ENCODE measurements at places on chromosomes 1 and 21.
A peak's percentile ranks its signal among the peaks of the same experiment; 100 is the strongest.

GRCh38 chr1:16612332-16613172 is 812 bp downstream of the NBPF1 start:
- peak; percentile 89 for DNase-seq

- DNase-seq, result peak; percentile 55
Measured at GRCh38 chr1:169041366-169041765, 65.1 kb upstream of the ATP1B1 start.

DNA sequence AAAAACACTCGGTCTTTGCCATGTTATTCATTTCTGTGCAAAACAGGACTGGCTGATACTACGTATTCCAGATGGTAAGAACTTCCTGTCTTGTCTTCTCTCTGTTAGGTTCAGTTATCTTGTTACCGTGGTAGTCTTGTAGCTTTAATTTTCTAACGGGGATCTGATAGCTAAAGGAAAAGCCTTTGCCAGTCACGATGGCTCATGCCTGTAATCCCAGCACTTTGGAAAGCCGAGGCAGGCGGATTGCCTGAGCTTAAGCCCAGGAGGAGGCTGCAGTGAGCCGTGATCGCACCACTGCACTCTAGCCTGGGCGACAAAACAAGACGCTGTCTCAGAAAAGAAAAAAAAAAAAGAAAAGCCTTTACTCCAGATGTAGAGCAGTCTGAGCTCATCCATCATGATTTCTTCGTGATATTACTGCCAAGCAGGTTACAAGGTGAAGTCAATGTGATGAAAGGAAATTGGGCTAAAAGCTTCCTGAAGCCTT is 11.1 kb upstream of the MSTO1 start:
- DNase-seq, result peak; percentile 70

- DNase-seq, result no peak
Measured at GRCh38 chr1:59354709-59355337, 57.9 kb downstream of the FGGY start.

DNA sequence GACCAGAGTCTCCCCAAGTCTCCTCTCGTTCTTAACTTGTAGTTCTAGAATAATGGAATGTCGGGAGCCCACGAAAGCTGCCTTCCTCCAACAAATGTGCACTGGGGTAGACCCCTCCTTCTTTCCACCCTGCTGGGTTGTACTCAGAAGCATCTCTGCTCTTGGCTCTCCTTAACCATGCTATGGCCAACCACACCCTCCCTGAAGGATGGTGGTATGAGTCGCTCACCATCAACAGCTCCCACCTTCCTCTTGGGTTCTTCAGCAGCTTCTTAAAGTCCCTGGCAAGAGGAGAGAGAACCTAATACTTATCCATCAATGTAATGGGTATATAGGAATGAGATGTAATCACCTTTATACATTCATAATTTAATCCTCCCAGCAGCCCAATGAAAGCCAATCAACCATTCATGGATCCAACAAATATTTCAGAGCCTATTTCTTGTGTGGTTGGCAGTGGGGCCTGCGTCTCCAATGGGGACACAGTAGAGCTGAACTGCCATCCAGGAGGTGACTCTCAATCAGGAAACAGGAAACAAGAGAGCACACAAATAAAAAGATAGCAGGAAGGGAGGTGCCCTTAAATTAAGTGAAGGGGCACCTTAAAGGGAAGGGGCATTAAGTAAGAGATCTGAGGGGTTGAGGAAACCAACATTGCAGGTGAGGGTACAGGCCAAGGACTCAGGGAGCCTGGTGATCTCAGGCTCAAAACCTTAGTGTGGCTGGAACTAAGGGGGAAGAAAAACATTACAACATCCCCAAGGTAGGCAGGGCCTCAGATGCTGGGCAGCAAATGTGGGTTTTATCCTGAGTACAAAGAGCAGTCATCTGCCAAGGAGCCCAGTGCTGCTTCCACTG is 64.4 kb upstream of the ETS2 start:
- no peak for DNase-seq
